ENCODE measurements at places on chromosomes 2 and 18.

DNA sequence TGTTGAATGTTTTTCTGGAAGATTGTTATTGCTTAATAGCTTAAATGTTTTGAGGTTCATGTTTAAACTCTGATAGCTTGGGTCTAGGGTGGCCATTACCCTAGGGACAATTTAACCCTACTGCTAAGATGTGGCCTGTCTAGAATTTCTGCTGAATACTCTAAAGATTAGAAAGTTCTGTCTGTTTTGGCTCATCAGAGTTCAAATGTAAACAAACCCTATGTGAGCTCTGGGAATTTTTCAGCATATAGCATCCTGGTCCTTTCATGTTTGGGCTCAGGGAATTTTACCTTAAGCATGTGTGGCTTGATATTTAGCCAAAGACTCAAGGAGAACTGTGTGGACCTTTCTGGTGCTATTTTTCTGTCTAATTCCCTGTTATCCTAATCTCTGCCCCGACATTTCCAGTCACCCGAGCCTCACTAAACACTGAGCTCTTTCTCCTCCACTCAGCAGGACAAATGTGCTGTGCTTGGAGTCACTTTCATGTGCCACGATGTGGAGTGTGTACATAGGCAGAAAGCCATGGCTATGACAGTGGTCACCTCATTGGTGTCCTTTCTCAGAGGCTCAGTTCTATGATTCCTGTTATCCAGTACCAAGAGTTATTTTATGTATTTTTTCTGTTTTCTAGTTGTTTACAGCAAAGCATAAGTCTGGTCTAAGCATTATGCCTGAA lies 492.5 kb upstream of the SPHKAP start:
- no peak for DNase-seq

DNA sequence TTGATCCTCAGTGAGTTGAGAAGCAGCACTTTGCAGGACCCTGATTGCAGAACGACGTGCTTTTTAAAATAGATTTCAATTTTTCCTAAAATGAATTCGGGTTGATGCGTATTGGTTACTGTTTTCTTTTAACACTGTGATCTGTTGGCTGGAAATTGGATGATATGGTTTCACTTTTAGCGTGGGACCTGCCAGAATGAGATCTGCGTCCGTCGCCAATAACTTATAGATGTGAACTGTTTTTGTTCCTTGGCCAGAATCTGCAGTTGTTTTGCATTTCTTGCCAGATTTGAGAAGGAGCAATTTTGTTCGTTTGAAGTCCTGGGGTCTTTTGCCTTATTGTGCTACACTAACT lies 703 bp downstream of the UGGT1 start:
- no peak for DNase-seq

DNA sequence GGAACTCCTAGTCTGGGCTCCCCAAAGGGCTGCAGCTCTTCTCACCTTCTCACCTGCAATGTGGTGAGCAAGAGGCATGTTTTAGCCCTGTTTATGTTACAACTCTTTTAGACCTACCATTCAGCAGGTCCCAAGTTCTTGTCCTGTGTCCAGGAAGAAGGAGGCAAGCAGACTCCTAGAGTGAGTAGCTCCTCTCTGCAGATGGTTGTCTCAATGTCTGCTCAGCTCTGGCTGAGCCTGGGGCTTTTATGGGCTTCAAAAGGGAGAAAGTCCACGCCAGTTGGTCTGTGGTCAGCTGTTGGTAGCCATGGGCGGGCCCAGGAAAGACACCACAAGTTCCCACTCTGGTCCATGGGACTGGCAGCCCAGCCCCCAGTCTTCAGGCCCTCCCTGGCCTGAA lies 148.1 kb upstream of the HS6ST1 start:
- DNase-seq, result no peak

GRCh38 chr18:60686142-60686541 lies 313.6 kb upstream of the MC4R start:
- no peak for DNase-seq

- no peak for DNase-seq
Observed at GRCh38 chr18:72412927-72413326, 131.2 kb downstream of the CBLN2 start.

DNA sequence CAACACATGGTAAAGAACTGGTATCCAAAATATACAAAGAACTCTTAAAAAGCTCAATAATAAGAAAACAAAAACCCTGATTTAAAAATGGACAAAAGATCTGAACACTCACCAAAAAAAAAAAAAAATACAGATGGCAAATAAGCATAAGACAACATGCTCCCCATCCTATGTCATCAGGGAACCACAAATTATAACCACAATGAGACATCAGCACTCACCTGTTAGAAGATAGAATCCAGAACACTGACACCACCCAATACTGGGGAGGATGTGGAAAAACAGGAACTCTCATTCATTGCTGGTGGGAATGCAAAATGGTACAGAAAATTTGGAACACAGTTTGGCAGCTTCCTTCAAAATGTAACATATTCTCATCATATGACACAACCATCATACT lies 66.7 kb downstream of the TMX3 start:
- no peak for DNase-seq

DNA sequence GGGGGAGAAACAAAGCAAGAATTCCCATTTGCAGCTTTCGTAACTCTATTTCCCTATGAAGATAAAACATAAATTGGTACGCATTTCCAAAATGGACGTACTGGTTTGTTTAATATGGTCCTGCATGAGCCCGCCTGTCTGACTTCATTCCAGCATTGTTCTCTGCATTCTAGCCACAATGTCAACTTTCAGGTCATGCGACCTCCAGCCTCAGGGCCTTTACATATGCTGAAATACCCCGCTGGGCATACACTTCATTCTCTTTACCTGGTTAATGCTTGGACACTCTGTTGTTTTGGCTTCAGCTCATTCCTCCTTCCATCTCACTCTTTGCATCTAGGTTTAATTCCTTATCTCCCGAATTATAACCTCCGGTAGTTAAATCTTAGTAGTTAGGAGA lies 103.7 kb upstream of the DNMT3A start:
- no peak for DNase-seq

GRCh38 chr2:94871226-94872087 lies at the start of gene TEKT4:
Gene TEKT4 (plus strand): TSS chr2:94871430. CDS start chr2:94871580, 150 bp downstream.
- DNase-seq, result no peak

- DNase-seq, result no peak
Observed at GRCh38 chr2:224682134-224682533, 34.0 kb downstream of the CCDC195 start.

- DNase-seq, result no peak
Observed at GRCh38 chr2:14348247-14348646, 284.3 kb upstream of the LRATD1 start.

- no peak for DNase-seq
Observed at GRCh38 chr18:13433685-13434084, 215.1 kb downstream of the LDLRAD4 start.

- DNase-seq, result no peak
Observed at GRCh38 chr2:135299658-135300244, 231.3 kb downstream of the ZRANB3 start.

GRCh38 chr2:127609031-127609751 lies 36.8 kb upstream of the GPR17 start:
- DNase-seq, result no peak

- DNase-seq, result no peak
Observed at GRCh38 chr2:191298306-191298705, 53.1 kb downstream of the MYO1B start.

GRCh38 chr2:27042985-27043634 lies 8.4 kb upstream of the AGBL5 start:
- no peak for DNase-seq

DNA sequence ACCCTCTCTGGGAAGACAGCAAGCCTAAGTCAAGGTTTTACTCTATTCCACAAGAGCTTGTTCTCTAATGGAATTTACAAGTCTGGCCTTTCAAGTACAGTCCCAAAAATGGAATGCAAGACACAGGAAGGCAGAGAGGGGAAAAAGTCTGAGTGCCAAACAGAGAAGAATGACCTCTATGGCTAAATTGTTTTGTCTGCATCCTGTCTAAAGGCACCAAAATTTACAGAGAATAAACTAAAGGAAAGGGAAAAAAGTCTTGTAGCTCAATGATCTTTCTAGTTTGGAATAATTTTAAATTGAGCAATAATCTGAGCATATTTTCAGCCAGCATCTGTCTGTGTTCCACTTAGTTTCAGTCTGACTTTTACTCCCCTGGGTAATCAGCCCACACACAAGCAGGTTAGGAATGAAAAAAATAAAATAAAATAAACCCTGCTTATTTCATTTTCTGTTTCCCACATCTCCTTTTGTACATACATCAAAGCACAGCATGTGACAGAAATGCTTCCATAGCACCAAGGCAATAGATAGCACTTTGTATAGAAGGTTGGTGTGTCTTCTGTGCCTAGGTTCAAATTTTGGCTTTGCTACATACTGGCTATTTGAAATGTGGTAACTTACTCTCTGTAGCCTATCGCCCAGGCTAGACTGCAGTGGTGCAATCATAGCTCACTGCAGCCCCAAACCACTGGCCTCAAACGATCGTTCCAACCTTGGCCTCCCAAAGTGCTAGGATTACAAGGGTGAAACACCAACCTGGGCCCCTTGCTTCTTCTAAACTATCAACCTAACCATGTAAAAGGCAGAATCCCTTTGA lies 105.1 kb downstream of the SLC8A1 start:
- DNase-seq, result no peak

- no peak for DNase-seq
Observed at GRCh38 chr18:54968807-54969206, 9.5 kb upstream of the CCDC68 start.

DNA sequence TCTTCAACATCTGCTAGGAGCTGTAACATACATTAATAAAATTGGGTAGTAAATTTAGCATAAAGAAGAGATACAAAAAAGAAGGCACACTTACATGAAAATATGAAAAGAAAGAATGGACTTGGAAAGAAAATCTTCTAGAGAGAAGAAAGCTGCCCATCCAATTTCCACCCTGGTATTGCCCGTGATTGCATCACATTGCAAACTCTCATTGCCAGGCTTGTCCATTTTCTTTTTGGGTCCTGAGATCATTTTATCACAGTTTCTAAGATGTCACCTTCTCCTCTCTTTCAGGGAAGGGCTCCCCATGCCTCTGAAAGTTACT lies 321.5 kb downstream of the RND3 start:
- DNase-seq, result no peak
